ENCODE measurements at places on chromosomes 7 and 10.

- DNase-seq, result no peak
Measured at GRCh38 chr7:107614425-107614824, 34.4 kb downstream of the BCAP29 start.

GRCh38 chr10:117439243-117439912 is 64.1 kb upstream of the PDZD8 start:
- DNase-seq, result no peak

DNA sequence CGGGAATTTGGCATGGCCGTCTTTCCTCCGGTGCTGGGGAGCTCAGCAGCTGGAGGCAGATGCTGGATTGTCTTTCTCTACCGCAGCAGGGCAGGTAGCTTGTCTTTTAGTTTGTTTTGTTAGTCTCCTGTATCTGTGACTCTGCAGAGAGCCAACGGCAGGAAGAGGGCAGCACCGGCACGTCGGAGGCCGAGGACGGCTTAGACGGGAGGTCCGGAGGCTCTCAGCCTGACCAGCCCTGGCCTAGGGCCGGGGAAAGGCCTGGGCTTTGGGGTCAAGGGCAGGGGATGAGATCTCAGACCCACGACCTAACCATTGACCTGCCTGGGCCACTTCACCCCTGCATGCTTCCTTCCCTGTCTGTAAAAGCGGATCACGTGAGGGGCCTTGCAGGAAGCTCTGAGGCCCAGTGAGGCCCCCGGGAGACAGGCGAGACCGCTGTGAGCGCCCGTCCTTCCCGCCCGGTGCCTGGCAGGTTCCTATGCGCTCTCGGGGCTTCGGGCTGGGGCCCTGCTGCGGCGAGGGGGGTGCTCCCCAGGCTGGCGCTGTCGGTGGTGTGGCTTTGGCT is 72.7 kb downstream of the LHPP start:
- DNase-seq, result no peak

DNA sequence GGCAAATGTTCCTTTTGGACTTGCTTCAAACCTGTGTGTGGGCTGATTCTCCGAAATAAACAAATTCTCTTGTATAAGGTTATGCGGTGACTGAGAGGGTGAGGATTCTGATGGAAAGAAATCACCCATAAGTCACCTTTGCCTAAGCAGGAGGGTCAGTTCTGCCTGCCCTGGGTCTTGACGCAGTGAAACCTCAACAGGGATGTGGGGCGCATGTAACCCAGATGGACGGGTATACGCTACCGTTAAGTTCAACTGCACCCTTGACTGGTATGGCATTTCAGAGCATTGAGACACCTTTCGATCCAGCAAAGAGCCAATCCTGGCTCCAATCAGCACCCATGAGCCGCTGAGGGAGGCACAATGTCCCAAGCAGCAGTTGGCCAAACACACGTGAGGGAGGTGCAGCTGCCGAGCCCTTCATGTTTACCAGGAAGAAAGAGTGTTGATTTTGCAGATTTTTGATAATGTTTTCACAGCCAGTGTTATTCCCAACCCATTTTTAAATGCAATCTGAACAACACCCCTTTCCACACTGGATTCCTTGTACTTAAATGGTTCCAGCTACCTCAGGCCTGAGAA is 48.1 kb downstream of the SORBS1 start:
- no peak for DNase-seq

- DNase-seq, result no peak
Measured at GRCh38 chr10:88861036-88861435, 9.4 kb upstream of the ANKRD22 start.

DNA sequence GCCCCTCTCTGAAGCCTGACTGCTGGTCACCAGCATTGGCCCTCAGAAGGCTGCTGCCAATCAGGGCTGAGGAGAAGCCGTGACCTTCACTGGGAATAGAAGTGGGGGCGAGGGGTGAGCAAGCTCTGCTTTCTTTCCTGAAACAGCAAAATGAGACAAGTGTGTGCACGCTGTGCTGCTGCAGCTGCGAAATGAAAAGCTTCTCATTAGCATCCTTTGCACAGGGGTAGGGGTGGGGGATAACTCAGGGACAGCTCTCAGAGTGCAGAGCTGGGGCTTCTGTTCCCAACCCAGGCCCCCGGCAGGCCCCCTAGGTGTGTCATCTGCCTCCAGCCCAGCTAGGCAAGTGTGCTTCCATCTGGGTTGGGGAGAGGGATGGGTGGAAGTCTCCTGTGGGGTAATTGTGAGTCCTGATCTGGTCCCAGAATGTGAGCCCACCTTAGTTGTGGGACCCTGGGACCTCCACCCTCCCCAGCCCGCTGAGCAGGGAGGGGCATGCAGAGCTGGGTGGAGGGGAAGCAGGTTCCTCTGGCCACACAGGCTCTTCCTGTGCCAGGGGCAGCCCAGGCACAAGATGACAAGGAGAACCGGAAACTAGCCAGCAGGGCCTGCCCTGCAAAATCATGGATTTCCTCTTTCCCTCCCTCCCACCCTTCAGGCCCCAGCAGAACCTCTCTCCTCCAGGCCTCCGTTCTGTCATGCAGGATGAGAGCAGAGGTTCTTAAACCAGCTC is 22.2 kb downstream of the ZNF467 start:
- no peak for DNase-seq

DNA sequence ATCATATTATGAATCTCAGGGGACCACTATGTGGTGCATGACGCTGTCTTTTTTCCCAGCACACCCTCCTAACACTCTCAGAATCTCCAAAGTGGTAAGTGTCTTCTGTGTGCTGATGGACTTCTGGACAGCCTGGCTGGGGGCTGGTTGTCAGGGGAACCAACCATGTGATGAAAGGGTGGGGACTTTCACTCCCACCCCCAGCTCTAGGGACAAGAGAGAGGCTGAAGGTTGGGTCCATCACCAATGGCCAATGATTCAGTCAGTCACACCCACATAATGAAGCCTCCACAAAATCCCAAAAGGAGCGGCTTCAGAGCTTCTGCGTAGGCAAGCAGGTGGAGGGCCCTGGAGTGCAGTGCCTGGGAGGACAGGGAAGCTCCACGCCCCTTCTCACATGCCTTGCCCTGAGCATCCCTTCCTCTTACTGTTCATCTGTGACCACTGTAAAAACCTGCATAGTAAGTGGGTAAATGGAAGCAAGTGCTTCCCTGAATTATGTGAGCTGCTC is 44.6 kb downstream of the RASGEF1A start:
- DNase-seq, result no peak

- no peak for DNase-seq
Measured at GRCh38 chr10:70879207-70879606, 9.2 kb downstream of the PCBD1 start.

DNA sequence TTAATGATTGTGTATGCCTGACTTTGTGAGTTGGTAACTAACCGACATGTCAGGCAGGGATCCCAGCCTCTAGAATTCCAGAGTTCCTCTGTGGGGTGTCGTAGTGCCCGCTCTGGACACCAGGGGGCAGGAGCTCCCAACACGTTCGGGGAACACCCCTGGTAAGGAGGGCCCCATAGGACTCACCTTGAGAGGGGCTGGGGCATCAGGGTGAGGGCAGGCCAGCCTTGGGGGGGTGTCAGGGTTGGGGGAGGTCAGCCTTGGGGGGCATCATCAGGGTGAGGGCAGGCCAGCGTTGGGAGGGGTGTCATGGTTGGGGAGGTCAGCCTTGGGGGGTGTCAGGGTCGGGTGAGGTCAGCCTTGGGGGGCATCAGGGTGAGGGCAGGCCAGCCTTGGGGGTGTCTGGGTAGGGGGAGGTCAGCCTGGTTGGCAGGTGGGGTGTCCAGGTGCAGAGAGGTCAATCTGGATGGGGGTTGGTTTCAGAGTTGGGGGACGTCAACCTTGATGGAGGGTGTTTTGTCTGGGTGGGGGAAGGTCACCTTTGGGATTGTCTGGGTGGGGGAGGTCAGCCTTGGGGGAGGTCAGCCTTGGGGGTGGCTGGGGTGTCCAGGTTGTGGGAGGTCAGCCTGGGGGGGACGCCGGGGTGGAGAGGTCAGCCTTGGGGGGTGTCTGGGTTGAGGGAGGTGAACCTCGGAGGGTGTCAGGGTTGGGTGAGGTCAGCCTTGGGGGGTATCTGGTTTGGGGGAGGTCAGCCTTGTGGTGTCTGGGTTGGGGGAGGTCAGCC is 45.6 kb upstream of the SUN1 start:
- DNase-seq, result peak; percentile 72

DNA sequence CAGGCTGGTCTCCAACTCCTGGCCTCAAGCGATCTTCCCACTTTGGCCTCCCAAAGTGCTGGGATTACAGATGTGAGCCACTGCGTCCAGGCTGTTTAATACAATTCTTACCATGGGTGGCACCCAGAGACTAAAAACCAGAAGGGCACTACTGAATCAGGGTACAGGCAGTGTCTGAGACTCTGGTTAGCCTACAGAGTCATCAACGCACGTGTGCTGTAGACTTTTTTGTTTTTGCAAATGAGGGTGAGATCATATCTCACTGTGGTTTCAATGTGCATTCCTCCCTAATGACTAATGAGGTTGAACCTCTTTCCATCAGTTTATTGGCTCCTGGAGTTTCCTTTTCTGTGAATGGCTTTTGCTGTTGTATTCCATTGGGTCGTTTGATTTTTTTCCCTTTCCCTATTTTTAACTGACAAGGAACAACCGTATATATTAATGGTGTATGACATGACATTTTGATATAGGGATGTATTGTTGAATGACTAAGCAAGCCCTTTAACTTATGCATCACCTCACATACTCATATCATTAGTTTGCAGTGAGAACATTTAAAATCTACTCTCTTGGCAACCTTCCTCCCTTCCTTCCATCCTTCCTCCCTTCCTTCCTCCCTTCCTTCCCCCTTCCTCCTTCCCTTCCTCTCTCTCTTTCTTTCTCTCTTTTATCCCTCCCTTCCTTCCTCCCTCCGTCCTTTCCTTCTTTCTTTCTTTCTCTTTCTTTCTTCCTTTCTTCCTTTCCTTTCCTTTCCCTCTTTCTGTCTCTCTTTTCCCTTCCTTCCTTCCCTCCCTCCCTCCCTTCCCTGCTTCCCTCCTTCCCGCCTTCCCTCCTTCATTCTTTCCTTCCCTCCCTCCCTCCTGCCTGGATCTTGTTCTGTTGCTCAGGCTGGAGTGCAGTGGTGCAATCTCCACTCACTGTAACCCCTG is 9.3 kb upstream of the TMEM270 start:
- DNase-seq, result peak; percentile 22

DNA sequence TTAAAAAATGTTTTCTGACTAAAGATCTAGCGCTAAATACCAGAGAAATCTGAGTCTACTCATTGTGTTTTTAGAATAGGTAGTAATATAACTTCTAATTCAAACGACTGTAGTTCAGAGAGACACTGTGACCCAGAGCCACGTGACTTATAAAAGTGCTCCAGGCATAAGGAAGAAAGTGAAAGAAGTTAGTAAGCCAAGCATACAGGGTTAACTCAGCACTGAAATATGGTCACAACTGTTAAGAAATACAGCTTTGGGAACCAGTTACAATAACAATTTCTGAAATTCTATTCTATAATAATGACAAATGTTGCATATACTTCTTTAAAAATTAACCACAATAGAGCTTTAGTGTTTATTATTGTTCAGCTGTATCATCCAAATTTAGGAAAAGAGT is 119.1 kb downstream of the TFEC start:
- no peak for DNase-seq

GRCh38 chr7:112290065-112290464 is 83.6 kb downstream of the ZNF277 start:
- DNase-seq, result no peak

DNA sequence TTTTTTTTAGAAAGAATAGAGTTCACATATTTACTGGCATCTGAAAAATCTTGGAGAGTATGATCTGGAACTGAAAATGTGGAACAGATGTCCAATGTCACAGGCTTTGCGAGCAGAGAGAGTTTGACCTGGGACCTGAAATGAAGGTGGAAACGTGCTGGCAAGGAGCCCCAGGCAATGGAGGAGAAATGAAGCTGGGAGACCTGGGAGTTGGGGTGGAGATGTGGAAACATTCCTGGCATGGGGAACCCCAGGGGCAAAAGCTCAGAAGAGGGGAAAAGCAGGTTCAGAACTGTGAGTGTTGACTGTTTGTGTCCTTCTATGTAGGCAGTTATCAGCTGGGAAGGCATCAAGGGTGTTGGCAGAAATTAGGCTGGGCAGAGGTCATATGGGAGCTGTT is 7.3 kb upstream of the PNLIPRP2 start:
- DNase-seq, result no peak

DNA sequence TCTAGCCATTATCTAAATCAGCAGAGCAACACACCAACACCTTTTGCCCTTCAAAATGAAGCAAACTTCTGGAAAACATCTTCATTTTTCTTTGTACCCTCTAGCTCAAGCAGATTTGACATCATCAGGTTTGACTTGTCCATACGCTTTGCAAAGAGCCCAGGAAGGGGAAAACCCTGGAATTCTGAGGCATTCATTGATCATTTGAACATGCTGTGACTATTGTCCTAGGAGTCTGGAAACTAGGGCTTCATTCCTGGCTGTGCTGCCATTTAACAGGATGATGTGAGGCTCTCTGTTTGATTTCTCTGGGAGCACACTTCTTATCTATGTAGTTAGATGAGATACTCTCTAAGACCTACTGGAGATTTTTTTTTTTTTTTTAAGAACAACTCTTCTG is 23.5 kb downstream of the GATA3 start:
- no peak for DNase-seq

DNA sequence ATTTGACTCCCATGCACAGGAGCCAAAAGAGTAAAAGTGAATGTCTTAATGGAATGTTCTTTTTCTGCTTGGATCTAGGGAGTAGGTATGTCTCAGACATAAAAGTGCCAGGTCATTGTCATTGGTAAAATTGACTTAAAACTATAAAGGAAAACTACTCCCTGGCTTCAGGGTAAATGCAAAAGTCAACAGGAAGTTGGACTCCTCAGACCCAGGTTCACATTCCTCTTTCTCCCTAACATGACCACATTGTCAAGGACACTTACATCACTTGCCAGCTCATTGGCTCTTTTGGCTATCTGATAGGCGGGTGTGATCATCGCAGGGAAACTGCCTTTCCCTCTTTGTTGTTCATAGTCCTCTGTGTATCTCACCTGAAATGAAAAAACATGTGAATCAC is 13.7 kb downstream of the NRAP start:
- no peak for DNase-seq

DNA sequence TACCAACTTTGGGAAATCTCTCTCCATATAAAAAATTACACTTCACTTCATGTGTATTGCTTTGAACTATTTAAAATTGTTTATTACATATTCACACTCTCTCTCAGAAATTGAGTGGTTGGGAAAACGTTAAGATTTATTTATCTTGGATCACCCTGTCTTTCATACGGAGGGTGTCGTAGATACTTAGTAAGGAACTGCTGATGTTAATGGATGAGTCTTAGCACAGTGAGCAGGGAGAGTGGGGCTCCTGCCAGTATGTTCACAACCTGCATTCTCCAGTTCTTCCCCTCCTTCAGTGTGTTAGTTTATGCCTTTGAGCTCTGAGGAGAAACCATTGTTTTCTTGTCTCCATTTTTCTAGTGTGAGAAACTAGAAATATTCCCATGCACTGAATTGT is 67.1 kb downstream of the CDK14 start:
- DNase-seq, result no peak

All from stimulated activated CD4-positive, alpha-beta T cell treated with anti-CD3 and anti-CD28 coated beads, TNF-alpha, amount 100 ng/mL, for 24 hours (primary cell).